CD4-positive, alpha-beta T cell treated with Interleukin-17A for 1 hour (primary cell): ENCODE measurements at places on chromosomes 2 and 18.

- DNase-seq, result no peak
Observed at GRCh38 chr18:75199327-75199726, 9.6 kb downstream of the PTGR3 start.

DNA sequence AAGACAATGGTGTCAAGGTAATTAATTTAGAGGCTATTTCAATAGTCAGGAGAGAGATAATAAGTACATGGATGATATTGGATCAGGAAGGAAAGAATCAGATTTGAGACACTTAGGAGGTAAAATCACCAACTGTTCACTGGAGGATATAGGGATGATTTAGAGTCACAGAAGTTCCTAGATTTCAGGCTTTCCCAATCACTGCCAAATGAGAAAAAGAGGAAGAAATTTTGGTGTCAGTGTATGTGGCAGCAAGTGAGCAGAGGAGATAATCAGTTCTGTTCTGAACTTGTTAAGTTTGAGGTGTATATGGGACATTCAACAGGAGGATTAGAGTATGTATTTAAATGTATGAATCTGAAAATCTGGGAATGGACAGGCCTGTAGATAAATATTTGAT is 640.4 kb downstream of the NR4A2 start:
- DNase-seq, result no peak

GRCh38 chr18:44802508-44802907 is 121.8 kb downstream of the SETBP1 start:
- DNase-seq, result no peak

GRCh38 chr2:31235504-31235902 is 1.6 kb downstream of the EHD3 start:
- no peak for DNase-seq

GRCh38 chr2:81942136-81942680 is 1637.7 kb upstream of the LRRTM1 start:
- DNase-seq, result no peak

- no peak for DNase-seq
Observed at GRCh38 chr2:54966165-54966832, 84.0 kb downstream of the RTN4 start.

DNA sequence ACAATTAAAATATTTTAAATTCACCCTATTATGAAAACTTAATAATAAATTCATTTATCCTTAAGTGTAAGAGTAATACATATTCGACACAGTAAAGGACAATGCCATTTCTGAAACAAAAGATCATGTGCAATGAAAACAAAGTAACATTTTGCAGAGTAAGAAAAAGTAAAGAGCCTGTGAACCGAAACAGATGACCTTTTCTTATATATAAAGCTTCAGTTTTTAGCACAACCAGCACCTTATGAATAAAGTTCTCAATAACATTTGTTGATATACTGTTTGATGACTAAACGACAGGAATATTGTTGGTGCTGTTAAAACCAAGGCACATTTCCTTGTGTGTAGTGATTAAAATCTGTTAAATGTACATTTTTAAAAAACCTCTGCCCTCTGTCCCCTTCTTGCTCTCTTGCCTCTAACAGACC is 1.5 kb downstream of the PELI1 start:
- peak; percentile 46 for DNase-seq

- no peak for DNase-seq
Observed at GRCh38 chr2:12589802-12590320, 126.9 kb upstream of the TRIB2 start.

- no peak for DNase-seq
Observed at GRCh38 chr2:225996462-225996828, 596.9 kb downstream of the NYAP2 start.

DNA sequence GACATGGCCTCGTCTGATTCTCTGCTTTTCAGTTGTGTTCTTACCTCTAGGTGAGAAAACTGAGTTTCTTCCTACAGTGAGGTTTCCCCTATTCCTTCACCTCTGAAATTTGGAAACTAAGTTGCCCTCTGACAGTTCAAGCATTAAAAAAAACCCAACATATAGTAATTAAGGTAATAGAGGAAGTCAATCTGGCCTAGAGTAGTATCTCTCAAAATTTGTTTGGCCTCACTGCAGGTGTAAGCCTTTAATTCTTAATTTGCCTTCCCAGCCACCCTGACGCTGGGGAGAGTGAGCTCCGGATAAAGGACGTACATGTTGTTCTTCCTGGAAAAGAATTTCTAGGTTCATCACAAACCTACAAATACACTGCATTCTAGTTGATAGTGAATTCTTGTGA is 1.4 kb downstream of the CAD start:
- no peak for DNase-seq

GRCh38 chr2:142914507-142915313 is 37.2 kb downstream of the KYNU start:
- no peak for DNase-seq
